ENCODE measurements at places on chromosomes 2 and 18.

GRCh38 chr2:101116841-101117552, 34.2 kb downstream of the TBC1D8 start:
- DNase-seq, result no peak

DNA sequence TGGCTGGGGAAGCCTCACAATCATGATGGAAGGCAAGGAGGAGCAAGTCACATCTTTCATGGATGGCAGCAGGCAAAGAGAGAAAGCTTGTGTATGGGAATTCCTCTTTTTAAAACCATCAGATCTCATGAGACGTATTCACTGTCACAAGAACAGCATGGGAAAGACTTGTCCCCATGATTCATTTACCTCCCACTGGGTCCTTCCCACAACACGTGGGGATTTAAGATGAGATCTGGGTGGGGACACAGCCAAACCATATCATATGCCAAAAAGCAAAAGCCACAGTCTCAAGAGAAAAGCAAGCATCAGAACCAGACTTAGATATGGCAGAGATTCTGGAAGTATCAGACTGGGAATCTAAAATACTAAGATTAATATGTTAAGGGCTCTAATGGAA, 30.0 kb upstream of the SCRN3 start:
- DNase-seq, result no peak

GRCh38 chr18:3910512-3910911, 460.5 kb downstream of the TGIF1 start:
- DNase-seq, result no peak

GRCh38 chr18:34639687-34640086, 70.4 kb upstream of the DTNA start:
- no peak for DNase-seq

DNA sequence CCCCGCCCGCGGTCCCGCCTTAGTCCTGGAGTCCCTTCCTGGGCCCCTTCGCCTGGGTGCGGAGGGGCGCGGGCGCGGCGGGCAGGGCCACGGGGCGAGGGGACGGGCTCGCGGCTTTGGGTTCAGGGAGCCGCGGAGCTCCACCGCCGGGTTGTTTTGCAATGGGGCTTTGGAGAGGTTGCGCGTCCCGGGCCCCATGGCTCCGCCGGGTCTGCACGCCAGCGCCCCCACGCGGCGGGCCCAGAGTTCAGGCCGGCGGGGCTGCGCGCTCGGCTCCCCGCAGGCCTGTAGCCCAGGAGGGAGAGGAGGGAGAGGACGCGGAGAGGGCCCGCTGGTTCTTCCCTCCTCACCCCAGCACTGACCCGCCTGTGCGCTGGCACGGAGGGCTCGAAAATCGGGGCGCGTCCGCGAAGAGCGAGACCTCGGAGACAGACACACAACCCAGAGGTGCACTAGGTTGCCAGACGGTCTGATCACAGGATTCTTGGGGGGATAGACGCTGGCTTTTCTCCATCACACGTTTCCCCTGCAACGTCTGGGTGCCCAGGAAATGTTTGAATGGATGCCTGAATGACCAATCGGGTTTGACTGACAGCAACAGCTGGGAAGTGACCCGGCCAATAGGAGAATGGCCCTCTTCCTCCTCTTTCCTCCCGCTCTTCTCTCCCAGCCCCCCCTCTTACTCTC, 4.9 kb upstream of the SIX2 start:
- DNase-seq, result no peak

Data from stimulated activated CD4-positive, alpha-beta T cell treated with anti-CD3 and anti-CD28 coated beads, TNF-alpha, amount 100 ng/mL, for 24 hours (primary cell).